ENCODE measurements at places on chromosomes 2 and 18.

DNA sequence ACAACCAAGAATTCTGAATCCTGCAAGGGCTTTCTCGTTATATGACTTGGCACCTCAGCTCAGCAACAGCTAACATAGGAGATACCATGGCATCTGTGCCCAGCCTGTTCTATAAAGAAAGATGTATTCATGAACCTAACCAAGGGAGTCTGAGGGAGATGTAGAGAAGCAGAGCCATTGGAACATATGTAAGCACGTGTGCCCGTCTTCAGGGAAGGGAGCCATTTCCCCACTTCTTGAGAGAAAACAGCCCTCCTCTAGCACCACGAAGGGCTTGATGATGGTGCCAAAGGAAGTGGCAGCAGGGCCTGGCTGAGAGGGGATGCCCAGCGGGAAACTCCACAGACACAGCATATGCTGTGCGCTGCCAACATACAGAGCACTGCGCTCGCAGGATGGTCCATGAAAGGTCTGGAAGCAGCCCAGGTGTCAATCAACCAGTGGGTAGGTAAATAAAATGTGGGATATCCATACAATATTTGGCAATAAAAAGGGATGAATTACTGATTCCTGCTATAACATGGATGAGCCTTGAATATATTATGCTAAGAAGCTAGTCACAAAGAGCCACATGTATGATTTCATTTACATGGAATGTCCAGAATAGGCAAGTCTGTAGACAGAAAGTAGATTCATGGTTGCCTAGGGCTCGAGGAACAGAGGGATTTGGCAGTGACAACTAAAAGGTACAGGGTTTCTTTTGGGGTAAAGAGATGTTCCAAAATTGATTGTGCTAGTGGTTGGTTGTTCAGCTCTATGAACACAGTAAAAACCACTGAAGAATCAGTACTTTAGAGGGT is 16.1 kb downstream of the TMEM247 start:
- no peak for DNase-seq

- DNase-seq = no peak
Measured at GRCh38 chr2:96954011-96954846, 32.2 kb downstream of the FAM178B start.

DNA sequence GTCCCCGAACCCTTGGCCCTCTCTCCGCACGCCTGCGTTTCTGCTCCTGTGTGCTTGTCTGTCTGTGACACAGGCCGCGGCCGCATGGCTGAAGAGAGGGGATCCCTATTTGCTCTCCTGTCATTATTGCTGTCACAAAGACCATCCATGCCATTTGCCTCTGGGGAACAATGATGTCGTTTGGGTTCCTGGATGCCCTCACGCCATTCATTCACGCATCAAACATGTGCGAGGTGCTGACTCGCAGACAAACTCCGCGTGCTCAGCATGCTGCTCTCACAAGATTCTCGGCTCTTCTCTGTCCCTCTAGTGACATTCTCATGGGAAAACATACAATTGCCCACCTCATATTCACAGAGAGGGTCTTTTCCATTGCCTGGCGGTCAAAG is 67.8 kb downstream of the ASB1 start:
- no peak for DNase-seq

DNA sequence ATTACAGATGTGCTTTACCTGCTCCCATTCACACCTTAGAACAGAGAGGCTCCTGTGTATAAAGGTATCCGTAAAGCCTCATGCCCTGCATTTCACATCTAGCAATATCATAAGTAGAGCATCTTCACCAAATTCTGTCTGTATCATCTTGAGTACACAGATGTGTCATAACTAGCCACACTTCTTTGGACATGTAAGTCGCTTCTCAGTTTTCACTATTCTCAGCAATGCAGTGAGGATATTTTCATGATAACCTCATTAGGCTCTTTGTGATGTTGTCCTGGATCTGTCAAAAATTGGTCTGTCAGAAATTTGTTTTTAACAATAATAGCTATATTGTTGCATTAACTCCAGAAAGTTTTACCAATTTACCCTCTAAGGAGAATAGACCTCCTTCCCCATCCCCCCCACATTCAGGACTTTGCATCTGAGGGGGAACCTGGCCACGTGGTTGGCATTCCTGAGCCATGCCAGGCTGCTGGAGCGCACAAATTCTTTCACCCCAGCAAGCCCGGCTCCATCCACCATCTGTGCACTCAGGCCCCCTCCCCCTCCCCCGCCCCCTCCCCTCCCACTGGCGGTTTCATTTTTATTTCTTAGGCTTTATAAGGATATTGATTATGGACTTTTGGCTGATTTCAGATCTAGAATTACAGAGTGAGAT is 34.1 kb downstream of the AGAP1 start:
- DNase-seq = no peak

- DNase-seq = no peak
Measured at GRCh38 chr18:58887613-58887963, 22.9 kb downstream of the ZNF532 start.

GRCh38 chr2:46535360-46535759 is 56.0 kb downstream of the TMEM247 start:
- no peak for DNase-seq

DNA sequence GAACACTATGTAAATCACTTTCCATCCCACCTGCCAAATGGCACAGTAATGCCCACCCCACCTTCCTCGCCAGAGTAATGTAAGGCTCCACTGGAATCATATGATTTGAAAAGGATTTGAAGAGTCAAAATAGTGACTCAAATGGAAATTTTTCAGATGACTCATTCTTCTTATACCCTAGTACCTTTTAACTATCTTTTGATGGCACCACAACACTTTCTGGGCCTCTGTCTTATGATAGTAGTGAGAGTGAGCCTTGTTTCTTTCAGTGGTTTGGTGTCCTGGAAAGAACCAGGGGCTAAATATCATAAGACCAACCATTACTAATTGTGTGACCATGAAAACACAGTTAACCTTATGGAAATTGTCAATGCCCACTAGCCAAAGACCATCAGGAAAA is 235.4 kb upstream of the SLC14A2 start:
- no peak for DNase-seq

DNA sequence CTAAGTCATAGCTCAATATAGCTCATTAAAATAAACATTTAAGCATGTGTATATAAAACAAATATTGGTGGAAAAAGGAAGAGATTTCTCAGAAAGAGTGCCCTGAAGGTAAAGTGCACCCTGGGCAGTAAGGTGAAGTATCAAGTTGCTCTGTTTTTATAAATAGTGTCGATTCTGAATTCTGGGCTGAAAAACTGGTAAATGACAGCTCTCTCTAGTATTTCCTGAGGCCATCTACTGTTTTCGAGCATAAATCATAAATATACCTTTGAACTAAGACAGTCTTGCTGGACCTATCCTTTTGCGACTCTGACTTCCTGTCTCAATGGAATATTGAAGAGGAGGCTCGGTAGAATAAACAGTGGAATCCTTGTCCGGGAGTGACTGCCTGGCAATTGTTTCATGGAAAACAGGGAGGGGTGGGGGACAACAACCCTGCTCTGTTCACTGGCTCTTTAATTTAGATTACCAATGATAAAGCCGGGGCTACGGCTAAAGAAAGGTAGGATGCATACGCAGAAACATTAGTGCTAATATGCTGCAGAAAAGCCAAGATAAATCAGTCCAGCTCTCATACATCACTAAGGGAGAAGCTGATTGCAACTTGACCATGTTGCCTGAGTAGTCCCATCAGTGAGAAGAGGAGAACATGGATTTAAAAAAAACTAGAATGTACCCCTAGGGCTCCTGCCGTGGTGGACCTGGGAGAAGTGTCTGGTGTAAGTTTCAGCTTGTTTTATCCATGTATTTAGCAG is 124.1 kb downstream of the RAPGEF4 start:
- no peak for DNase-seq

GRCh38 chr2:173107629-173108022 is 32.0 kb downstream of the MAP3K20 start:
- no peak for DNase-seq

DNA sequence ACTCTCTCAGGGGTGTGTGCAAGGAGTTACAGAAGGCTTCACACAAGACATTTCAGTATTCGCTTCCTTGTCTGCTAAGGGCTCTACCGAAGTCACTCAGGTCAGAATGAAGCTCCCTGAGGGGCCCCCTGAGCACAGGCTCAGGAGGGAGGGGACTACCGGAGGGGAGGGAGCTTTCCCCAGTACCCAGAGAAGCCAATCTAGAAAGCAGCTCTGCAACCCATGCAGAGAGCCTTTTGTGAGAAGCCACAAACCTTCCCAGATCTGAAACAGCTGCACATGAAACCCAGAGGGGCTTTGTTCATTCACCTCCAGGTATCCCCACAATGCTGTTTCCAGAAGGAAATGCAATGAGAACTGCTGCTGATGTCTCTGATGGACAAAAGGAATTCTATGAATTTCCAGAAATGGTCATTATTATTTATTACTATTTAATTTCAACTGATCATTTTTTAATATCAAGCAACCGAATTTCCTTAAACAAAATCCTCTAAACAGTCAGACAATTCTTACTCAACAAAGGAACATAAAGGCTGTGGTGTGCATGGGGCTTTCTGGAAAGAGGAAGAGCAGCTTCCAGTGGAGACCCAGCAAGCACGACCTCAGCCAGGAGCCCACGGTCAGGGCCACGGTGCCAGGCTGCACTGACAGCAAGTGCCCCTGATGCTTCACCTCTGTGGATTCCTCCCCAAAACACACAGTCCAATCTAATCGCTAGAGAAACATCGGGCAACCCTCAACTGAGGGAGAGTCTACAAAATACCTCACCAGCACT is 42.0 kb downstream of the NDUFA10 start:
- no peak for DNase-seq

DNA sequence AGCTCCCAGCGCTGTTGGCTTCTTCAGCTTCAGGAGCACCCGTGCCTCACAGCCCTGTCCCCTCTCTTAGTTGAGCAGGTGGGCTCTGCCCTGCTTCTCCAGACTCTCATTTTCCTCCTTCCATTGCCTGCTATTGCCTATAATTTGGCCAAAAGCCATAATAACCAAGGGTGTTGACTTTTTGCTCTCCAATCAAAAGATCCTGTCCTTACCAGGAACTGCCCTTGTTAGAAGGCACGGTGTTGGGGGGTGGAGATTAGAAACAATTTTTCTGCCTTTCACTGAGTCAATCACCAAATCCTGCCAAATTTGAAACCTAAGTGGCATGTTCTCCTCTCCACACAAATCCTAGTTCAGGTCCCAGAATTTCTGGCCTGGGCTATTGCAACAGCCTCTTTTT is 16.7 kb upstream of the PDIA6 start:
- DNase-seq = no peak

GRCh38 chr2:239257511-239257937 is 143.3 kb downstream of the HDAC4 start:
- DNase-seq = no peak

DNA sequence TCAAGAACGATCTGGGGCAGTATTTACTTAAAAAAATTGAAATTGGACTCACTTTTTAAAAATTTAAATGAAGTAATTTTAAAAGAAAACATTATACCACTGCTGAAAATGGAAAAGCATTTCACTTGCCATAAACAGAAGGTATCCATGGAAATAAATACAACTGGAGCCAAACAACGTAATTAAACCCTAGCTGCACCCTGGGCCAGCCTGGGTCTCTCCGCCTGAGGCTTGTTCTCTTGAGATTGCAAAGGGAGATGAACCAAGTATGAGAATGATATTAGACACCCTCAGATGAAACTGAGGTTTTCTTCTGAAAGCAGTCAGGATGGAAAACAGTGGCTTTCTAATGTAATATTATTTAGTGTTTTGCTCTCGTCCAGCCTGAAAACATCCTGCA is 264.4 kb downstream of the KCNE4 start:
- DNase-seq = no peak

DNA sequence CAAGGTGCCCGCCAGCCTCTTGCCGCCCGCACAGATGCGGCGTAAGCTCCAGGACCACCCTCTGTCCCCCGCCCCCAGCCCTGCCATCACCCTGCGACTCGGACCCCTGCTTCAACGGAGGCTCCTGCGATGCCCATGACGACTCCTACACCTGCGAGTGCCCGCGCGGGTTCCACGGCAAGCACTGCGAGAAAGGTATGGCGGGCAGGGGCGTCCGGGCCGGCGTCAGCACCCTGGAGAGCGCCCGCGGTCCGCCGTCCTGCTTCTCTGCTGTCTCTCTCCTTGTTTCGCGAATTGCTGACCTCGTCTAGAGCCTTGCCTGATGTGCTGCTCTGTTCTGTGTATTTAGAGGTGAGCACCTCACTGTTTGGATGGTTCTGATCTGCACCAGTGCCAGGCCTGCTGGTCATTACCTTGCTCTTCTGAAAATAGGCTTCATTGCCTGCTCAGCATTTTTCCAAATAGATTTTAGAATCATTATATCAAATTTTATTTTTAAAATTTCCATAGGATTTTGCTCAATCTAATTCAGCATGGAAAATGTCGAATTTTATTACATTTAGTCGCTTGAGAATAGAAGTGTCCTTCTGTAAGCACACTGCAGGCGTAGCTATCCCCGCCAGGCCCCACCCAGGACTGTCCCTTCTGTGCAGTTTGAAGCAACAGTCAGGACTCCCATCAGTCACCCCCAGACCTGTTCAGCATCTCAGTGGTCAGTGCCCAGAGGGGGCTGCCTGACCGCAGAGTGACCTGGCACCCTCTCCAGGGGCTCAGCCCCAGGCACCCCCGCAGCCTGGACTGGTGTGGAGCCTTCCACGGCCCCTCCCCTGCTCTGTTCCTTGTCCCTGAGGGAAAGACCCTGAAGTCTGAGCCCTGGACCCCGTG is 51.6 kb downstream of the SNED1 start:
- DNase-seq = no peak

DNA sequence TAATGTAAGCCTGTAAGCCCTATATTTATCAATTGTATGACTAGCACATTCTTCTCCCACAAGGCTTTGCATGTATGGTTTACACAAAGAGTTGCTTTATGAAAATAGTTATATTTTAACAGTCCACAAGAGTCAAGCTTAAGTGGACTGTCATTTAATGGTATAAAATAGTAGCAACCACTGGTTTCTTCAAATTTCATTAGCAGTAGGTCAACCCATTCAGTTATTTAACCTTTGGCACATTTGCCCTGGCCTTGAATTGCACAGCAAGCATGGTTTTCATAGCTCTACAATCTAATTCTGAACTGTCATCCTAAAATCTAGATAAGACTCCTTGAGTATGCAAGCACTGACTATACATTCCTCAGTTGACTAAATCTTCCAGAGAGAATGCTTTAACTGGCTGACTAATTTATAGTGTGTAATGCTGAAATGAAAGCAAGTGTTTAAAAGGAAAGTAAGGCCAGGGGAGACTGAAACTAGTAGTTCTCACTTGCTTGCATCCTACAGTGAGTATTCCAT is 1.8 kb downstream of the DPP4 start:
- no peak for DNase-seq
